ENCODE measurements at places on chromosomes 6 and 20.

GRCh38 chr6:654136-654535 is 2.8 kb downstream of the HUS1B start:
- DNase-seq = no peak

DNA sequence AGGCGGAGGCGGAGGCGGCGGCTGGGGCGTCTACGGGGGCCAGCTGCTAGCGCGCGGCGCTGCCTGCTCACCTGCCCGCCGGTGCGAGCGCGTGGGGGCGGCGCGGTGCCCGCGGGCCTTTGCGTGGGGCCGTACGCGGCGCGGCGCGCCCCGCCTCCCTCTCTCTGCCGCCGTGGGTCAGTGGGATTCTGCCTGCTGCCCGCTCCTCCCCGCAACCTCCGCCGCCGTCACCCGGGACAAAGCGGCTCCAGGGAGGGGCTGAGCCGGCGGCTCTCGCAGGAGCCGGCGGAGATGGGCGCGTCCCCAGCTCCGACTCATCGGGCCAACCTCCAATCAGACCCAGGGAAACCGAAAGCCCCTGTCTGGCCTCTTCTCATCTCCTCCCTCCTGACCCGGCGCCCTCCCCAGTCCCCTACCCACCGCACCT is at the start of gene RCAN2:
Gene RCAN2 (minus strand): TSS at position 249 of the 427 bp plus-strand sequence.
- peak; percentile 11 for DNase-seq

DNA sequence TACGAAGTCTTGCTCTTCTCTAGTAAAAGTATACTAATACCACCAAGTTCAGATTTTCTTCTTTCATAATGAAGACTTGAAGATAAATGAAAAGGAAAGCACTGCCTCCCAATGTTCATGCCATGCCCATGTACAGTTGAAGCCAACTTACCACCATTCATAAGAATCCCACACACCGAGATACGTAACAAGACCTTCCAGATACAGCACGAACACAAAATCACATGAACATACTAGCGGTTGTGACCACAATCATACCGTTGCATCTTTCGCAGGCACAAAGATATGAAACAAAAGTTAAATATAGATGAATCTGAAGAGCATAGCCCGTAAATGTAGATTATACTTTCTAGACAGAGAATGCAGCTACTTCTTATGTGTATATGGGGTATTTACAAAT is 412.5 kb downstream of the CBLN4 start:
- DNase-seq = no peak

DNA sequence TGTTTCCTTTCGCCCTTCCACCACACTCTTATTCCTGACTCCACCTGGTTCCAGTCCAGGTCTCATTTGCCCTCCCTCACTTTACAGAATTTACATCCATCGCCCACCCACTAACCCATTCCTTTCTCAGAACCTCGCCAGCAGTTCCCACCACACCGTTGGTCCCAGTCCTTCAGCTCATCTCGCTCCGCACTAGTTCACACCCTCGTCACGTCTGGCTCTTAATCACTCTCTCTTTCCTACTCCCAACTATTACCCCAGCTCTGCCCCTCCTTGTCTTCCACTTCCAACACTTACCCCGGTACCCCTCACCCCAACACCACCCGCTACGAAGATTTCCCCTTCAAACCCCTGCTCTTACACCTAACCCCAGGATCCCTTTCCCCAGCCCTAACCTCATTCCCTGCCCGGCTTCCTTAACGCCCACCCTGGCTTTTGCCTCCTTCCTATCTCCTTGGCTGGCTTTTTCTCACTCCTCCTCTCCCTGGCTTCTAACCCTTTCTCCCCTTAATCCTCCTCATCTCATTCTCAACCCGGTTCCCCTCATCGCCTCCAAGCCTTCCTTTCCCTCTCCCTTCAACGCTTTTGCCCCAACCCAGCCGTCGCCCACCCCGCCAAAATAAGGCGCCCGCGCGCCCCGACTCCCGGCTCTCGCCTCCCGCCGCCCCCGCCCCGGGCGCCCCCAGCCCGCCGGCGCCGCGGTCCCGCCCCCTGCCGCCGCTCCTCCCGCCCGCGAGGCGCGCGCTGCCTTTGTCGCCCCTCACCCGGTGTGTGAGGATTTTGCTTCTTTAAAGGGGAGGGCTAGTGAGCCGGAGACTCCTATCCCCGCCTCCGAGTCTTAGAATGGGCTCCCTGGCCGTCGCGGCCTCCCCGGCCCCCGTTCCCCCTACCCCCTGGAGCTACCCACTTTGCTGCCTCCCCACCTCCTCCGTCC is 542 bp downstream of the USP49 start:
- no peak for DNase-seq

GRCh38 chr20:43032459-43032858 is 157.2 kb downstream of the PTPRT start:
- no peak for DNase-seq

- no peak for DNase-seq
Observed at GRCh38 chr6:161365633-161366032, 91.8 kb upstream of the AGPAT4 start.

GRCh38 chr6:148846778-148847761 is 100.2 kb downstream of the UST start:
- DNase-seq = no peak

GRCh38 chr20:6070829-6071695 is 17.2 kb upstream of the LRRN4 start:
- no peak for DNase-seq

DNA sequence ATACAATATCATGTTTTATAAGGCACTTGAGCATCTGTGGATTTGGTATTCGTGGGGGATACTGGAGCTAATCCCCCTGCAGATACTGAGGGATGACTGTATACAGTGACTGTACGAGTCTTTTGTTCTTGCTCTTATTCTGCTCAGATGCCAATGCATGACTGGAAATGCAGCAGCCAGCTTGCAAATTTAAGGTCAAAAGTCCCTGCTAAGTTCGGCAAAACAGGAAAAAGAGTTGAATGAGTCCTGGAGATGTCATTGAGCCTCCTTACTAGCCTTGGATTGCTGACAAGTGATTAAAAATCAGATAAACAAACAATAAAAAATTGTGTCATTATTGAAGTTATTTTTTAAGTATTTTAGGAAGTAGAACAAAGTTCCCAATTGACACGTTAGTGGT is 599.3 kb upstream of the IMPG1 start:
- no peak for DNase-seq

DNA sequence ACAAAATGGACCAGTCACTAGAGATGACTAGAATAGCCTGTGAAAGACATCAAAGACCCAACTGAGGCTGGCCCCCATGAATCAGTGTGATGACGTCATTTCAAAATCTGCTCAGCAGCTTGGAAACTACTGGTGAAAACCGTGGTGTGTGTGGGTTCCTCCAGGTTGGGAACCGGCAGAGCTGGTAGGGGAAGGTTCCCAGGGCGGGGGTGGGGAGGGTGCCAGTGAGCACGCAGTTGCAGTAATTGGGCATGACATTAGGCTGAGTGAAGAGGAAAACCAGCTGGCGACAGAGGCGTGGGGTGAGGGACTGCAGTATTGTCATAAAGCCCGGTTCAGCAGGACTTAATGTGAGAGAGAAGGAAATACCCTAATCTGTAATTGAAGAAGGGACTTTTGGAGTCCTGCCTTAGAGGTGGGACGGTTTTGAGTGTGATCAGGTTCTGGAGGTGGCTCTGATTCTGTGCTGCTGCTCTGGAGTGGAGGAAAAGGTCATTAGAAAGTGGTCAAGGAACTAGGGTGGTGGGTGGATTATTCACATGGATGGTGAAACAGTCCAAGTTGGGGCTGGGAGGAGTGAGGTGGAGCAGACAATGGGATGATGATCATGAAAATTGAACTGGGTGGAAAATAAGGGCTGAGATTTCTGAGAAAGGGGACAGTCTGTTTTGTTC is 52.0 kb upstream of the MTHFD1L start:
- no peak for DNase-seq

GRCh38 chr6:90297115-90297866 is 648 bp upstream of the BACH2 start:
- DNase-seq = no peak

GRCh38 chr20:35908007-35908406 is 46.3 kb downstream of the SCAND1 start:
- no peak for DNase-seq

Measured in activated gamma-delta T cell treated with Interleukin-2 at 50 U/mL for 16 hours (primary cell).